Activated CD4-positive, alpha-beta T cell treated with anti-CD3 and anti-CD28 coated beads, Interleukin-2, amount 10 ng/mL, durations not matched to agents 7 days and 5 days (primary cell): ENCODE measurements at places on chromosomes 4 and X. TPM values are rescaled to one million over a fixed set of nuclear protein-coding genes. Genes with fewer than 3 reads are reported as not detected.

Gene TMPRSS11D
- total RNA-seq: not detected

Gene HSD17B13
- 0.07 TPM for total RNA-seq

Gene L1CAM
- 2.1 TPM for total RNA-seq

Gene LAP3
- total RNA-seq: 142 TPM
